ENCODE measurements at places on chromosomes 1 and 21.
A peak's percentile ranks its signal among the peaks of the same experiment; 100 is the strongest.

DNA sequence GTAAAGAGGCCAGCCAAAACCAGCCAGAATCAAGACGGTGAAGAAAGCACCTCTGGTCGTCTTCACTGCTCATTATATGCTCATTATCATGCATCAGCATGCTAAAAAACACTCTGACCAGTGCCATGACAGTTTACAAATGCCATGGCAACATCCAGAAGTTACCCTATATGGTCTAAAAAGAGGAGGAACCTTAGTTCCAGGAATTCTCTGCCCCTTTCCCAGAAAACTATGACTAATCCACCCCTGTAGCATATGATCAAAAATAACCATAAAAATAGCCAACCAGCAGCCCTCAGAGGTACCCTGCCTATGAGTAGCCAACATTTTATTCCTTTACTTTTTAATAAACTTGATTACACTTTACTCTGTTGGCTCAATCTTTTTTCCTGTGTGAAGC lies 34.2 kb upstream of the PBX1 start:
- DNase-seq, result no peak

DNA sequence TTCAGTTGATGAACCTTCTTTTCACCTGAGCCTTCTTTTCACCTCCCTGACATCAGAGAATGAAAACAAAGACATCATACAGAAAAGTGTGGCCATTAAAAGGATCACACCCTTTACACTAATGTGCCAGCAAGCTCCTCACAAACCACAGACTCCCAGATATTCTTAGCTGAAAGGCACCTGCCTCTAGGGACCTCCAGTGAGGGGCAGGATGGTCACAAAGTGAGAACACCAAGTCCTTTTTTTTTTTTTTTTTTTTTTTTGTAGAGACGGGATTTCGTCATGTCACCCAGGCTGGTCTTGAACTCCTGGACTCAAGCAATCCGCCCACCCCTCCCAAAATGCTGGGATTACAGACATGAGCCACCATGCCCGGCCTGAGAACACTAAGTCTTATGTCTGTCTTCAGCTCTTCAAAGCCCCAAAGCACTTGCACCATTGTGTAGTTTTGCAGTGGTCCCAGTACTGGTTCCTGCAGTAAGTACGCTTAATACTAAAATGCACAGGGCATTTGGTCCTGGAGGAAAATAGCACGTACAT lies 58.2 kb upstream of the LBR start:
- no peak for DNase-seq

GRCh38 chr21:33975548-33976081 lies 60.0 kb upstream of the ATP5PO start:
- peak; percentile 77 for DNase-seq

DNA sequence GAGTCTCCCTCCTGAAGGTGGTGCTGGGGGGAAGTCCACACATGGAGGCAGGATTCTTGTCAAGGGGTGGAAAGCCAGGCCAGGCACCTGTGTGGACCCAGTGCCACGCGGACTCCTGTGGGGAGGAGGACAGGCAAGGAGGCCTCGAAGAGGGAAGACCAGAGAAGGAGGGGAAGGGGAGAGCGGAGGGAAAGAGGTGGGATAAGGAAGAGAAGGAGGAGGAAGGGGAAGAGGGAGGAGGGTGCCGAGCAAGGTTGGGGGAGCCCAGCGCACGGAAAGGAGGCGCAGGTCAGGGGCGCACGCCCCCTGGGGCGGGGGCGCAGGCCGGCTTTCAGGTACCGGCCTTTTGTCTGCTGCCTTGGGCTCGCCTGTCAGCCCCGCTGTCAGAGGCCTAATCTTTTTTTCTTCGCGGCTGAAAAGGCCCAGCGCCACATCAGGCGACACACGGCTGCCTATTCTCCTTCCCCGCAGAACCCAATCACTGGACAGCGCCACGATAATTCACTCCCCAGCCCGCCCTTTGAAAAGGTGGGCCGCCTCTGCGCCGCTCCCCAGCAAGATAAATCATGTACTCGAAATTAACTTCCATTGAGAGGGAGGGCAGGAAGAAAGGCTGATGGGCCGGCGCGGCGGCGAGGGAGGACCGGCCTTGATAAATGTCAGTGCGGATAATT lies 42.5 kb downstream of the PRDM16 start:
- no peak for DNase-seq

DNA sequence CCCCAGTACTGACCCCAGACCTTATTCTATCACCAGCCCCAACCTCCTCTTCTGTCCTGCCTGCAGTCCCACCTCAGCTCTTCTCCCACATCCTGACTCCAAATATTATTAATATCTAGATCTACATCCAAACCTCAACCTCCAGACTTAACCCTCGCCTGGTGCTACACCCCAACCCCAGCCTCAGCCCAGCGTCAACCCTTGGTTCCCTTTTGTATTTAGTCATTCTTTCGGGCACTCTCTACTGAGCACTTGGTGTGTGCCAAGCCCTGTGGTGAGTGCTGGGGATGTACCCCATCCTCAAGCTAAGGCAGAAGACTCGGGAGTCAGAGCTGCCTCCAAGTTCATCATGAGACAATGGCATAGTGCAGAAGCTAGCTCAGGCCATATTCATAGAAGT lies 1.1 kb downstream of the SHISAL2A start:
- no peak for DNase-seq

DNA sequence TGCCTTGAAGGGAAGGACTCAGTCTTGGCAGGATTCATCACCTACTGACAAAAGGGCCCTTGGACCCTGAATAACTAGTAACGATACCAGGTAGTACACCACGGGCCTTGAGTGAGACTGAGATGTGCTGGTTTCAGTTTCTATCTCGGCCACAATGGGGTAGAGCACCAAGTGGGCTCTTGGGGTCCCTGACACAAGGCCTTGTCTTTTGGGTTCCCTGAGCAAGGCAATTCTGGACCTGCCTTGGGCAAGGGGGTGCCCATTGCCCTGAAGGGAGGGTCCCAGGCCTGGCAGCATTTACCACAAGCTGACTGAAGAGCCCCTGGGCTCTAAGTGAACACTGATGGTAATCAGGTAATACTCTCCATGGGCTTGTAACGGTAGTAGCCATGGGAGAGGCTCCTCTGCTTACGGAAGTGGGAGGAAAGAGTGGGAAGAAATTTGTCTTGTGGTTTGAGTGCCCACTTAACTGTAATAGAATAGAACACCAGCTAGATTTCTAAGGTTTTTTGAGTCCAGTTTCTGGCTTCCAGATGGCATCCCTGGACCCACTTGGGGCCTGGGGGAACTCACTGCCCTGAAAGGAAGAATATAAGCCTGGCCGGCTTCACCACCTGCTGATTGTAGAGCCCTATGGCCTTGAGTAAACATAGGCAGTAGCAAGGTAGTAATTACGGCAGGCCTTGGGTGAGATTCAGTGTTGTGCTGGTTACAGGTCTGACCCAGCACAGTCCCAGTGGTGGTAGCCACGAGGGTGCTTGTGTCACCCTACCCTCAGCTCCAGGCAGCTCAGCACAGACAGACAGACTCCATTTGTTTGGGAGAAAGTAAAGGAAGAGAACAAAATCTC lies 58.5 kb downstream of the WDR4 start:
- DNase-seq, result no peak

GRCh38 chr1:87914396-87914795 lies 585.7 kb downstream of the LMO4 start:
- DNase-seq, result no peak

DNA sequence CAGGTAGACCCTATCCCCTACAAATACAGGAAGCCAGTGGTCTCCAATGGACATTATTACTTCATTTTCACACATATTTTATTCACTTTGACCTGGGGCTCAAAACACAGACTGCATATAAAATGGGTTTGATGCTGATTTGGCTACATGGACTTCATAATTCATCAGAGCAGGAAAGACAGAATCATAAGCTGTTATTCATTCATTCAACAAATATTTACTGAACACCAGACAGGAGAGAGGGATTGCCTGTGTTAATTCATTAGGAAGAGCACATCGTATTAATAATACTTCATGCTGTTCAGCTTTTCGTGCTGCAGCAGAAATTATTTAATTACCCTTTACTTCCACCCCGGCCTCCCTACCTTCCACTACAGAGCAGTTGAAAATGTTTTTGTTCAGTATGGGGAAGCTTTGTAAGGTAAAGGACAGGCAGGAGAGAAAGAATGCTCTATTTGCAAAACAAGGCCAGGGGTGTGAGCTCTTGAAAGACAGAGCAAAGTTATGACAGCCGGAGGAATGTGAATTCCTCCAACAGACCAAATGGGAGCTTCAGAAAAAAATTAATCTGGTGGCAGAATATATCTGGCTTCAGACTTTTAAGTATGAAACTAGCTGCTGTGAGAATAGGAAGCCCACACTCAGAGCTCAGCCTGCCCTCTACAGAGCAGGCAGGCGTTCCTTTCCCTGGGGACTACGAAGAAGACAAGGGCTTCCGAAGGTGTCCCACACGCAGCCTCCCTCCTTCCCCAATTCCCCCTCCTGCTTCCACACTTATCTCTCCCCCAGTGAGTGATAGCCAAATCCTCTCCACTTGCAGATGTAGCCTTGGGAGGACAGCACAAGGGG lies 58.0 kb downstream of the MDM4 start:
- DNase-seq, result no peak

DNA sequence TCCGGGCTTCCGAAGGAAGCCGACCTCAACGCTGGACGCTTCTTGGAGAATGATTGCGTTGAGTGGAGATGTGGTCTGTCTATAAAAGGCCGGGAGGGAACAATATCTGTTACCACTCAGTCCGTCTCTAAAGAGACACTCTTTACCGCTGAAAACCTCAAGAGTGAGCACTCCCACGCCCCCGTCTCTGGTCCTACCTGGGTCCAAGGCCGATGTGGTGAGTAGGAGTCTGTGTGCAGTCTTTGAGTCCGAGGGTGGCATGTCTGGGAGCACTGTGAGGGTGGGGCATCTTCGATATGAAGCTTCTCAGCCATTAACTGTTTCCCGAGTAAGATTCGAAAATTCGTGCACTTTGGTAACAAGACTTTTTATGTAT lies 576 bp downstream of the ZFP69 start:
- DNase-seq, result peak; percentile 29

DNA sequence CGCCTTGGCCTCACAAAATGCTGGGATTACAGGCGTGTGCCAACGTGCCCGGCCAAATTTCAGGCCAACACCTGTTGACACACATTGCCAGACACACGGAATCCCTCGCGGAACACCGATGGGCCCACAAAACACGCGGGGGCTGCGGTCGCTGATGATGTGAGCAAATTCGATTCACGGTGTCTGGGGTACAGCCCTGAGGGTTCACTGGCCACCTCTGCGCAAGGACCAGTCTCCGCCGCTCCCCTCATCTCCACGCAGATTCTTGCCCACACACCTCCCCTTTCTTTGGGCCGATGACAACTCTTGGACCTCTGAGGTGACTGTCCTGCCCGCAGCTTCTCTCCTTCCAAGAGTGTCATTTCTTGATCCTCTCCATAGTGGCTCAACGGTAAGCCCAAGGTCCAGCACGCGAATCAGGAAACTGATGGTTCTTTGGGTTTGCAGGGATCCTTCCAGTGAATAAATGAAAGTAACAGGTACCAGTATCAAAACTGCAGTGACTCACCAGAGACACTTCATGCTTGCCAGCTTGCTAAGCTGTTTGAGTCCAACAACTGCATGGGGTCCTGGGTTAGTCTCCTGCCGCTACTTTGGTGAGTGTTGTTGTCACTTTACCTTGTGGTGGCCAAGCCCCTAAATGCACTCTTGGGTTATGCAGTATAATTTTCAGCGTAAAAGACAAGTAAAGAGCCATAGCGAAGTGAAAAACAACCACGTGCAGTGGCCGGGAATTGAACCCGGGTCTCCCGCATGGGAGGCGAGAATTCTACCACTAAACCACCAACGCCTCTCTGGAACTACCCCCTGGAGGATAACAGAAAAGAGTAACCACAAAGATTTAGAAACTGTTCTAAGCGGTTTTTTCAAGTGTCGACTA lies 11.0 kb upstream of the RNU1-3 start:
- peak; percentile 60 for DNase-seq

GRCh38 chr1:168623003-168623828 lies 46.8 kb downstream of the XCL1 start:
- DNase-seq, result no peak

DNA sequence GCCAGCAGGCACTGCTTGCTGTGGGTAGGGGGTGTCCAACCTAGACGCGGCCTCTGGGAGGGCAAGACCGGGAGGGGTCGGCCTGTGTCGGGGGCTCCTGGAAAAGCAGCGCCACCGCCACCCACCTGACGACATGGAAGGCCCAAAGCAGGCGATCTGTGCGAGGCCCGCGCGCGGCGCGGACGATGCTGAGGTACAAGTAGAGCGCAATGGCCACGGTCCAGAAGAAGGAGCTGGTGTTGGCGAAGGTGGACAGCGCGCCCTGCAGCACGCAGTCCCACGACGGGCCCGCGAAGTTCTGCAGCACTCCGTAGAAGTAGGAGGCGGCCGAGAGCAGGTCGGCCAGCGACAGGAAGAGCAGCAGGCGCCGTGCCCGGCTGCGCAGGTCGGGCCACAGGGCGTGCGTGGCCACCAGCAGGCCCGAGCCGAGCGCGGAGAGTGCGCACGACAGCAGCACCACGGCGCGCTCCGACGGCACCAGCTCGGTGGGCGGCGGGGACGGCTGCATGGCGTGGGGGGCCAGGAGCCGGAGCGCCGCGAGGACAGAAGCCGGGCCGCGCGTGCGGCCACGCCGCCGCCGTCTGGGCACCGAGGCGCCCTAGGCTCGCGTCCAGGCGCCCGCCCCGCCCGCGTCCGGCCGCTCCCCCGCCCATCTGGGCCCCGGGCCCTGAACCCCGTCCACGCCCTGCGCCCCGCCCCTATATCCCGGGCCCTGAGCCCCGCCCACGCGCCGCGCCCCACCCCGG lies at the start of gene GPR157:
TSS of gene GPR157 (minus strand) at position 583 of the 746 bp plus-strand sequence. CDS start at position 508, 75 bp downstream.
- DNase-seq, result peak; percentile 84

DNA sequence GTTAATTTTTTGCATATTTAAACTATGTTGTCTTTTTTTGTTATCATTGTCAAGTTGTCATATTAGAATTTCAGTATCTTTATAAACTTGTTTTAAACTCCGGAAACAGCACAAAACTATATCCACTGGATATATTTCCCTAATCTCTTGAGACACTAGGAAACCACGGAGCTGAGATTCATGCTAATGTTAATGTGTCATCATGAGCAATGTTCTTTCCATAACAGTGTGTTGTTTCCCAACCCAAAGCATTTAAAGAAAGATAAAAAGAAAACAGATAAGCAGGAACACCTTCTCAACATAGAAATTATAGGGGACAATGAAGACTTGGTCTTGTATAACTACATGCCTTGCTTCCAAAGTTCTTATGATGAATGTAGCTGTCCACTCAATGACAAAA lies 626.2 kb upstream of the TMPRSS15 start:
- DNase-seq, result no peak

DNA sequence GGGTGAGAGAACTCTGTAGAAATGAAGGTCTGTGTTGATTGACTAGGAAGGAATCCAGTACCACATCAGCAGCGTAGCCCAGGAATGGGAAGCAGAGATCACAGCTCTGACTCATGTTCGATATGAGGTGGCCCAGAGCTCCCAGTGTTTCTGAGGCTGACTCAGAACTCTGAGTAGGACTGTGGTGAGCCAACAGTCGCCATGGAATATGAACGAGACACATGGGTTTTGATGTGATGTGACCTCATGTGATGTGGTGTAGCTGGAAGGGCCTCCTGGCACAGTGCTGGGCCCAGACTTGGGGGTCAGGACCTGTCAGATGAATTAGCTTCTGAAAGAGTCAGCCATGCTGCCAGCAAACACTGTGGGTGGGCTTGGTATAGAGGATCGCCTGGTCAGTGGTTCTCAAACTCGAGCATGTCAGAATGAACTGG lies 237.0 kb downstream of the MRPL39 start:
- DNase-seq, result no peak

GRCh38 chr1:233114860-233115259 lies 164.4 kb downstream of the NTPCR start:
- no peak for DNase-seq
